ENCODE measurements at places on chromosomes 4 and X. TPM values are rescaled to one million over a fixed set of nuclear protein-coding genes. Genes with fewer than 3 reads are reported as not detected.
A peak's percentile ranks its signal among the peaks of the same experiment; 100 is the strongest.

GRCh38 chr4:83356899-83357661 lies 22.4 kb upstream of the HPSE start:
- peak; percentile 93 for DNase-seq

DNA sequence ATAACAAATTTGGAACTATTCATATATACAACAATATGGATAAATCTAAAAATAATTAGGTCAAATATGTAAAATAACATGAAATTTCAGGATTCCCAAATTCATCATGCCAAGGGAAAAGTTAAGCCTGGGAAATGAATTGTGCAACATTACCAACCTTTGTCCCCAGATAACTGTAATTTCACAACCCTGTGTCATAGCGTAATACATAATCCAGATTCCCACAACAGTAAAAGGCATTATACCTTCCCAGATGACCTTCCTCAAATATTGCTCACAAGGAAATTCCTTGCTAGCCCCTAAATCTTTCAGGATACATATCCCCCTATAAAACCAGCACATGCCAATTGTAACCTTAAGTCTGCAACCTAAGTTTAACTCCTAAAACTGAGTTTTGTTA lies 32.9 kb upstream of the RAB40A start:
- DNase-seq: no peak

DNA sequence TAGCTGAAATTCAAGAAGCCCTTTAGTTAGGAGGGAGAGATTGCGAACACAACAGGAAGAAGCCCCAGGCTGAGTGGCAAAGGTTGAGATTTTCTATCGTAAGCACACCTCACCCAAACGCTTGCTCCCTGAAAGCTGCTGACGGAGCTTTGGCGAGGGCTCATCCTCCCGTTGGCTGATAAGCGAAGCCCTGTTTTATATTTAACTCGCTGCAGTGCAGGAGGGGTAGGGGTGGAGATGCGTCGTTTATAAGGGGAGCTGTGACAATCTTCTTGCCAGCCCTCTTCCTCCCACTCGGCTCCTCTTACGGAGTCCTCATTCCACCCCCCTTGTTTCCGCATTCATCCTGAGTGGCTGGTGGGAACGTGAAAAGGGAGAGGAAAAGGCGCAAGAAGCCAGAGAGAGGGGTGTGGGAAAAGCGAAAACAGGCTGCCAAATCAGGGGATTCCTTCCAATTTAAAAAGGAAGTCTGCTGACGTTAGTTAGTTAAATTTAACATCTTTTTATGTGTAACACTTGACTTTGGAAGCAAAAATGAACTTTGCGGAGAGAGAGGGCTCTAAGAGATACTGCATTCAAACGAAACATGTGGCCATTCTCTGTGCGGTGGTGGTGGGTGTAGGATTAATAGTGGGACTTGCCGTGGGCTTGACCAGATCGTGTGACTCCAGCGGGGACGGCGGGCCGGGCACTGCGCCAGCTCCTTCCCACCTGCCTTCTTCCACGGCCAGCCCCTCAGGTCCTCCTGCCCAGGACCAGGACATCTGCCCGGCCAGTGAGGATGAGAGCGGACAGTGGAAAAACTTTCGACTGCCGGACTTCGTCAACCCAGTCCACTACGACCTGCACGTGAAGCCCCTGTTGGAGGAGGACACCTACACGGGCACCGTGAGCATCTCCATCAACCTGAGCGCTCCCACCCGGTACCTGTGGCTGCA lies at the start of gene ENPEP:
Gene ENPEP, plus strand, starts transcription at position 275 of the 938 bp plus-strand sequence. Its CDS starts 260 bp downstream, at position 535.
- no peak for DNase-seq

DNA sequence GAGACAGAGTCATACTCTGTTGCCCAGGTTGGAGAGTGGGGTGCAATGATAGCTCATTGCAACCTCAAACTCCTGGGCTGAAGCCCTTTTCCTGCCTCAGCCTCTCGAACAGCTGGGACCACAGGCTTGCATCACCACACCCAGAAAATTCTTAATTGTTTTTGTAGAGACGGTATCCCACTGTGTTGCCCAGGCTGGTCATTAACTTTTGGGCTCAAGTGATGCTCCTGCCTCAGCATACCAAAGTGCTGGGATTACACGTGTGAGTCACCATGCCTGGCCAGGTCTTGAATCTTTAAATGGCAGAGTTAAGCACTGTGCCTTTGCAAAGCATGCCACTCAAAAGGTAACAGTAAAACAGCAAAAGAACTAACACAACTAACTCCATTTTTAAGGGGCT lies 28.6 kb upstream of the BBS12 start:
- DNase-seq: no peak

DNA sequence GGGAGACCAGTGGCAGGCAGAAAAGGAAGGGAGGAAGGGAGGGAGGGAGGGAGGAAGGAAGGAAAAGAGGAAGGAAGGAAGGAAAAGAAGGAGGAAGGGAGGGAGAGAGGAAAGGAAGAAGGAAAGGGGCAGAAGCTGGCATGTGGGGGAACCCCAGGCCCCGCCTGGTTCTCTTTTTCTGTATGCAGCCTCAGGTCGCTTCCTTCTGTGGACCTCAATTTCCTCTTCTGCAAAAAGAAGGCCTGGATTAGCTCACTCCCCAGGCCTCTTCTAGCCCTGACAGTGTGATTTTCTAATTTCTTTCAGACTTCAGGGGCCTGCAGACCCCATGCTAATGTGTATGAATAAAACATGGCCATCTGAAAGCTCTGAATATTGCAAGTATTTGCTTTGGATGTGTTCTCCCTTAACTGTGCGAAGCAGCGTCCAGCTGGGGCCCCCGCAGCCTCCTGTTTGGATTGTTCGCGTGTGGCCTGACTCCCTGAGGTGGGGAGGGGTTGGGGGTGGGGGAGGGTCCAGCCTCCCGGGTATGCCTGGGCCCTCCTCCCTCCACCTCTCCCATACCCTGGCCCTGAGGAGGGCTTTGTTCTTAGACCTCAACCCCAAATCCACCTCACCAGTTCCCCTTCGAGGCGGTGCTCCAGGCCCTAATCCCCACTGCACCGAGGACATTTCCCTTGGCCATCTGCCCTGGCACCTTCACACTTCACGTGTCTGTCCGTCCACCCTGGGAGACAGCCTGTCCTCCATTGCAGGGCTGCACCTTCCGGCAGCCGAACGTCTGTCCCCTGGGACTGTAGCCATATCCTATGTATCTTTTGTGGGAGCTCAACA lies 199.9 kb upstream of the ATP6AP2 start:
- DNase-seq: no peak

DNA sequence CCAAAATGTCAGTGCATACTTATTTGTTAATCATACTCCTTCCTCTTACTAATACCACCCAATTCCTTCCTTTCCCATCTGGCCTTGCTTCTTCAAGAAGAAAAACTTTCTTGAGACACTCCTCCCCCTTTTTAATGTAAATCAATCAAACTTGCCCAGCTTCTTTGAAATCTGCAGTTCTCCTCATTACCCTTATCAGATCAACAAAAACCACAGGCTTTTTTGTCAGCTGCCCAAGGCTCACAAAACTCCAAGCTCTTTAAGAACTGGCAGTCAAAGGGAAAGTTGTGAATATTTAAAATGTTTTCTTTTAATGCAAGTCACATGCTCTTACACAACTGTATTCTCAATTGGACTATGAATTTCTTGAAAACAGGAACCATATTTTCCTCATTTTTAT lies 11.3 kb upstream of the MYOZ2 start:
- no peak for DNase-seq

DNA sequence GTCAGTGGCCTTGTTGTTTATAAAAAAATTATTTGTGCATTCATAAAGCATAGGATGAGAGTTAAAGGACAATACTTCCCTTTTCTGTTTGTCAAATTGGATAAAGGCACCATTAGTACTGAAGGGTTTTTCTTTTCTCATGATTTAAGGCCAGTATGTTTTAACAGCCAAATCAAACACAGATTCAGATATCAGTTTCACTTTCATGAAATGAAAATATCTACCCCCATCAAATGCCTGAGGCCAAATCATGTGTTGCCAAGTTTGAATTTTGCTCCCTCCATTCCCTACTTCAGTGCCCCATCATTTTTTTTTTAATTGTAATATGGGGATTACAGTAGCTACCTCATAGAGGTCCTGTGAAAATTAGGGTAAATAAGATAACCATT lies 745.9 kb downstream of the RPA4 start:
- no peak for DNase-seq

DNA sequence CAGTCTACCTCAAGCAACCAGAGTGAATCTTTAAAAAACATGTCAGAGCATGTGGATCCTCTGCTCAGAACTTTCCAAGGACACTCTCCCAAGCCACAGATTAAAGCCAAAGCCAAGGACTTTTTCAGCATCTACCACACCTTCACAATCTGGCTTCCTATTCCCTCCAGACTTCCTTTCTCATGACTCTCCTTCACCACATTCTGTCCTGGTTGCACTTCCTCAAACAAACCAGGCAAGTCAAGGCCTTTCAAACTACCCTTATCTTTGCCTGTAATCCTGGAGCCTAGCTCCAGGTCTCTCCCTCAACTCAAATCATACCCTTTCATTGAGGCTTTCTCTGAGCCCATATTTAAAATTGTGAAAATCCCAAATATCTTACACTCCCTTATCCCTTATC lies 191.6 kb upstream of the GALNTL6 start:
- no peak for DNase-seq

DNA sequence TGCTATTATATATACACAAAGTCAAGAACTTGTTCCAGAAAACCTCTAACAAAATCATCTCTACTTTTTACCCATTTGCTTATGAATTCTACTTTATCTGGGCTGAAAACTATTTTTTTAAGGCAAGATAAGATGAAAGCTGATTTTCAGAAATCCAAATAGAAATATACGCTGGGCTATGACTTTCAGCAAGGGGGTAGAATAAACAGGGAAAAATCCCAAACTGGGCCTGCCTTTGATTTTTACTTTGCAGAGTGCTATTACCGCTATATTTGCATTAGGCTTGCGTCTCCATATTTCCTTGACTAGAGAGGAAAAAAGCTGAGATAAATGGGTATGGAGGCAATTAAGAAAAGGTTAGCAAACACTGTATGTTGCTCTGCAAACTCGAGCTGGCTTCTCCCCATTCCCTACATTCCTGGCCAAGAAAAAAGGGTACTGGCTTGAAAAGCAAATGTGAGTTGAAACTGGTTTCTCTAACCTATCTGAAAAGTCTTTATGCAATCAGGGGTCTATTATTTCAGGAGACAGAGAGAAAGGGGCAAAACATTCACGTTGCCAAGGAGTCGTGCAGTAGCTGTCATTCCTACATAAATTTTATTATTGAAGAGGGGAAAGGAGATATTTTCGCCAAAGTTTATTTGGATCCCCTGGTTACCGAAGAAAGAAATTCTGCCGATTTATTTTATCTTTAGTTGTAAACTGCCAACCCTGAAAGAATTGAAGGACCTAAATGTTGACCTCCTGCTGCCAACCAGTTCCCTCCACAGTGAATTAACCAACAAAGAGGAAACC lies 2.2 kb downstream of the TMEM47 start:
- DNase-seq: no peak

DNA sequence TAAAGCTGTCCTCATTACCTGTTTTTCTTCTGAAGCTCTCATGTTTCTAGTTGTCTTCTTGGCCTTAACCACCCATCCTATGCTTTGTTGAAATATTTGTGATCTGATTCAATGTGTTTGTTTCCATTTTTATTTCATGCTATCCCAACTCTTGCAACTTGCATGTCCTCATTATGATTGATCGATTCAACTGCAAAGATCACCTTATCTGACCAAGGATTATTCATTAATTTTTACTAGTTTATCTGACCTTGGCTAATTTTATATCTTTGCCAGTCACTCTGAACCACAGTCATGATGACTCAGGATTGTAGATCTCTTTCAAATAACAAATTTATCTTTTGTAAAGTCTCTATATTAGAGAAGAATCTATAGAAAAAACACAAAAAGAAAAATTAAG lies 70.7 kb downstream of the UGT2A2 start:
- no peak for DNase-seq

GRCh38 chr4:165684177-165684805 lies 188.7 kb upstream of the TLL1 start:
- peak; percentile 88 for DNase-seq

DNA sequence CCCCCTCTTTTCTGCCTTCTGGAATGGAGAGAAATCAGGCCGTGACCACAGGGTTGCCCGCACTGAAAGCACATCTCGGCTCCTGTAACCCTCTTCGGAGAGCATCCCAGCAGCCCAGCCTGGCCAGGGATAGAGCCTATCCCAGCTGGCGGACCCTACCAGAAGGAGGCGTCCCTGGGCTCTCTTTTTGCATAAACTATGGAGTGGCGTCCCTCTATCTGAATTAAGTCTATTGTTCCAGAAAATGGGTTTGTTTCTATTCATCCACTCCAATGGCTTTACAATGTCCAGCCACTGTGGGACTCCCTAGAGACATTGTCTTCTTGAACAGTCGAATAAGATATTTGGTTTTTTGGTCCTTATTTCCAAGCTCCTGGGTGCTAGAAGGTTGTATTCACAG lies 689 bp upstream of the NHSL2 start:
- DNase-seq: no peak

GRCh38 chrX:97564496-97564895 lies 680.8 kb downstream of the RPA4 start:
- no peak for DNase-seq

GRCh38 chr4:182019148-182019652 lies 224.0 kb upstream of the TENM3 start:
- no peak for DNase-seq

DNA sequence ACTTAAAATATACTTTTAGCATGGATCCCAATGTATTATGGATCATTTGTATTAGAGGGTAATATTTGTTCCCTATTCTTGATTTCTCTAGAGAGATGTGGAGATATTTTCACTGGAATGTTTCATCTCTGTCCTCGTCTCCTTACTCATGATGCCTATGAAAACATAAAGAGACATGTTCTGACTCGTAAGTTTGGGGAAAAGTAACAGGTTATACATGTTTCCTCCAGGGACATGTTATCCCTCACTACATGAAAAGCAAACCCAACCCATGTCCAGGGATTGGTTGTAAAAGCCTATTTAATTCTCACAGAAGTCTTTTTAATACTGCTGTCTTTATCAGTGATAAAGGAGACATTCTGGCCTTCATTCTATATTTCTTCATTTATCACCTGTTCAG lies 621.4 kb downstream of the GABRG1 start:
- peak; percentile 72 for DNase-seq

- peak; percentile 75 for DNase-seq
These were observed 4.9 kb downstream of the HUWE1 start for GRCh38 chrX:53681661-53682060.

GRCh38 chrX:129739578-129739977 lies 799 bp downstream of the XPNPEP2 start:
- DNase-seq: no peak

GRCh38 chr4:152014280-152014679 lies 253.5 kb upstream of the GATB start:
- DNase-seq: no peak

Gene PLP2
- 249 TPM for total RNA-seq

Gene TLR3
- 6.9 TPM for total RNA-seq

Gene LDB2
- total RNA-seq: not detected

Gene LRBA
- total RNA-seq: 40.1 TPM

Gene CCSER1
- total RNA-seq: 0.81 TPM

Gene SPANXN3
- not detected for total RNA-seq

Gene TXK
- not detected for total RNA-seq

Gene CCNG2
- total RNA-seq: 26.9 TPM

Measured in foreskin keratinocyte (primary cell).